HTR-8/SVneo (cell line): ENCODE measurements at places on chromosomes 3 and 15.

- no peak for DNase-seq
Measured at GRCh38 chr3:175965036-175965435, 1105.9 kb downstream of the NAALADL2 start.

- DNase-seq = no peak
Measured at GRCh38 chr3:189119950-189120349, 51.8 kb upstream of the TPRG1 start.

- no peak for DNase-seq
Measured at GRCh38 chr3:71685686-71686085, 39.5 kb downstream of the EIF4E3 start.

DNA sequence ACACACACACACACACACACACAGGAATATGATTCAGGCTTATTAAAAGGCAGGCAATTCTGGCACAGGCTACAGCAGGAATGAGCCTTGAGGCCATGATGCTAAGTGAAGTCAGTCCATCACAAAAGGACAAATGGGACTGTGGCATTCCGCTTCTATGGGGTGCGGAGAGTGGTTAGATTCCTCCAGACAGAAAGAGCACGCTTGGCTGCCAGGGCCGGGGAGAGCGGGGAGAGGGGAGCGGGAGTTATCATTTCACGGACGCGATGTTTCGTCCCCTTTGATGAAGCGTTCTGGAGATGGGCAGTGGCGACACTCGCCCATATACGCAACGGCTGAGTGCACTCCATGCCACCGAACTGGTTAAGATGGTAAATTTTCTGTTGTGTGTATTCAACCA is 58.5 kb upstream of the FAM174B start:
- peak; percentile 23 for DNase-seq

DNA sequence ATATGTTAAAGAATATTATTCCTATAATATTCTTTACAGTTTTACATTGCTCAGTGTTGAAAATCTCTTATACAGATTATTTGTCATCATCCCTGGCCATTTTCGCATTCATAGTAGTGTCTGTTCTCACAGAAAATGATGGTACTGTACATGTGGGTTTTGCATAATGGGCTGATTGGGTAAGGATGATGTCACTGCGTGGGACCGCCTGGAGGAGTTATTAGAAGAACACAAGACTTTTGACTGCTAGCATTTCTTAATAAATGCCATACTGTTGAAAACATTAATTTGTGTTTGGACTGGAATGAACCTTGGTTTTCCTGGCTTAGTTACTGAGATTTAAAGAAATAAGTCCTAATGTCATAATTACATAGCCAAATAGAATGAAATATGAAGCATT is 20.3 kb downstream of the LRCH3 start:
- DNase-seq = no peak

GRCh38 chr15:92869263-92869940 is 30.7 kb upstream of the CHD2 start:
- peak; percentile 70 for DNase-seq

DNA sequence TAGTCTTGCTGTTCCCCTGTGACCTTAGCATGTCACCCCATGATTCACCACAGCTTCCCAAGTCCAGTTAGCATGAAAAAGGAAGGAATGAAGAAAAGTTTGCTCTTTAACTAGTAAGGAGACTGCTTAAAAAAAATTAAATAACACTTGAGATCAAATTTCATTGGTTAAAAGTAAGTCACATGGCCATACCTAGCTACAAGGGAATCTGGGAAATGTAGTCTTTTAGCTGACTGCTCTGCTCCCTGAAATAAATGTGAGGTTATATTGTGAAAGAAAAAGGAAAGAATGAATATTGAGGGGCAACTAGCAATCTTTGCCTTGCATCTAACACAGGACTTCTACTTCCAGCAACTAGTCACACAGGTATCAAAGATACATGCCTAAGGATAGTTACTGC is 84.7 kb upstream of the LRRN1 start:
- no peak for DNase-seq

DNA sequence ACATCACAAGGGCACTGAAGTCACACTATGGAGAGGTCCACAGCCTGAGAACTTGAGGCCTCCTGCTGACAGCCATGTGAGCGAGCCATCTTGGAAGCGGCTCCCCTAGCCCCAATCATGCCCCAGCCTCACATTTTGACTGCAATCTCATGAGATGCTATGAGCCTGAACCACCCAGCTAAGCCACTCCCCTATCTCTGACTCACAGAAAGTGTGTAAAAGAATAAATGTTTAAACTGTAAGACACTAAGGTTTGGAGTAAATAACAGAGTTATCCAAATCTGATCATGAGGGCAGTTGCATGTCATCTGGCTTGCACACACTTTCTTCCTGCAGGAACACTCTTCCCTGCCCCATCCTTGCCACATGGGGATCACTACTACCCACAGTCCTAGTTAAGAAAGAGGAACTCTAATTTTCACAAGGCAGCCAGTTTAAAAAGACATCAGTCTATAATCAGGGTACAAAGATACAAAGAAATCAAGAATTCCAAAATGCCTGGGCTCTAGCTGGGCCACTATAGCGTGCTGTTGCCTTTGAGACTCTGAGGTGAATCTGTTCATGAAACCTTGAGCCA is 494.2 kb downstream of the FOXP1 start:
- no peak for DNase-seq

- DNase-seq = peak; percentile 41
Measured at GRCh38 chr15:43187544-43188155, 2.4 kb downstream of the CCNDBP1 start.

DNA sequence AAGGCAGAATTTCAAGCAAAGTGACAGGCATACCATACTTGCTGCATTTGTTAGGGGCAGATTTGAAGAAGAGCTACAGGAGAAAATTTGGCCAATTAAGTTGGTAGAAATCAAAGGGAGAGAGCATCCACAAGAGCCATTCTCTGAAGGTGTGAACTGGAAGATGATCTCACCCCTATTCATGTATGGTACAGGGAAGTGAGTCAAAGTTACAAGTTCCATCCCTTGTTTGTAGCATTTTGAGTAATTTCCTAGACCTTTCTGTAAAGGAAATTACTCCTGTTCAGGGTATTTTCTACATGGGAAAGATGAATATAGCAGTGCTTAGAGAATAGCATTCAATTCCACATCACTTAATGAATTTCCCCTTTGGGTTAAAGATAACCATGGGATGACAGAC is 28.4 kb downstream of the TTC14 start:
- no peak for DNase-seq

GRCh38 chr3:116561529-116561928 is 116.2 kb upstream of the LSAMP start:
- DNase-seq = no peak

DNA sequence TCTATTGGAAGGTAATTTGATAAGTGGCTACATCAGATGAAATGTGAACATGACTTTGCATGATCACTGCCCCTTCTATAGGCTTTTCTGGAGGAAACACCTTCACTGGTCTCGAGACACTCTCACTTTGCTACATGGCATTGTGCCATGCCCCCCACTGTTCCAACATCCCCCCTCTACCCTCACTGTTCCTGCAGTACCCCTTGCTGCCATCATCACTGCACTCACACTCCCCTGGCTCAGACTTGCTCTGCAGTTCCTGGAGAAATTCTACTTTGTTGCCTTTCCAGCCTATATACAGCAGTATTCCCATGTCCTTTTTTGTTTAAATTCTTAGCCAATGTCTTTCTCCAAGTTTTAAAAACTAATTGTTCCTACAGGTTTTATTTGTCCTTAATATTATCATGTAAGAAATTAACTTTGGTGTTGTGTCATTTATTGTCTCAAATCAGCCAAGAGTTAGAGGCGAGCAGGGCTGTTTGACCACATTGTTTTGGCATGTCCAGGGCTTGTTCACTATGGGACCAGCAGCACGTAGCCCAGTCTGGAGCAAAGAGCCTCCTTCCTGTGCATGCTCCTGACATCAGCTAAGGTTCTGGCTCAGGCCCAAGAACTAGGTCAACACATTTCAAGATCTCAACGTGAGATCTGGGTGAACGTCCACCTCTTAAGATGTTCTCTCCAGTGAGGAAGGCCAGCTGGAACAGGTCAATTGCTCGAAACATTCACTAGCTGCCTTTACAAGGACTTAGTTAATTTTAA is 246.4 kb downstream of the SLC9A9 start:
- DNase-seq = no peak

- no peak for DNase-seq
Measured at GRCh38 chr15:58517682-58518525, 86.1 kb downstream of the LIPC start.

DNA sequence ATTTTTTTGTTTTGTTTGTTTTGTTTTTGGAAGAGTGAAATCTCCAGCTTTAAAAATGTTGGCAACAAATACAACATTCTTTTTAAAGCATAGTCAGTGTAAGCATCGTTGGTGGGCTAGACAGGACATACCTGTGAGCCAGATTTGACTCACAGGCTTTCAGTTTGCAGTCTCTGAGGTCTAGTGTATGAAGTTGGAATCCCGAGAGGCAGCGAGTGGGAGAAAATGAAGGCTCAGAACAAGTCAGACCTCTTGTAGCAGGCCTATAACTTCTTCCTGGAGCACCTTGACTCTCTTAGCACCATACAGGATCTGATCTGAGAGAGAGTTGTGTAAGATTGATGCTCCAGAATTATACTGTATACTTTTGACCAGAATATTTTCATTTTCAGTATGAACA is 60.2 kb downstream of the CNTN4 start:
- DNase-seq = no peak

DNA sequence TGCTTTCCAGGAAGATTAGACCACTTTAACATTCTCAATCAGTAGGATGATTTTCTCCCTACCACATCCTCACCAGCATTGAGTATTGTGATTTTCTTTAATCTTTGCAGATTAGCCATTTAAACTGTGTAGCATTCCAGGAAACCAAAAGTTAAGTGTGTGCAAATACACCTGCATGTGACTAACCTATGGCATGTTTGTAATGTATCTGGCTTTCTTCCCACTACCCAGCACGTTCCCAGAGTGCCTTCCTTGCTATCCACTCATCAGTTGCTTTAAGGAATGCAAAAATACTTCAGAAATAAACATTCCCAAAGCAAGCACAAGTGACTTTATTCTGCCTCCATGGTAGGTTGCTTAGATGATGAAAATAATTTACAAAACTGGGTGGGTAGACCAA is 74.2 kb downstream of the ATG7 start:
- DNase-seq = no peak

DNA sequence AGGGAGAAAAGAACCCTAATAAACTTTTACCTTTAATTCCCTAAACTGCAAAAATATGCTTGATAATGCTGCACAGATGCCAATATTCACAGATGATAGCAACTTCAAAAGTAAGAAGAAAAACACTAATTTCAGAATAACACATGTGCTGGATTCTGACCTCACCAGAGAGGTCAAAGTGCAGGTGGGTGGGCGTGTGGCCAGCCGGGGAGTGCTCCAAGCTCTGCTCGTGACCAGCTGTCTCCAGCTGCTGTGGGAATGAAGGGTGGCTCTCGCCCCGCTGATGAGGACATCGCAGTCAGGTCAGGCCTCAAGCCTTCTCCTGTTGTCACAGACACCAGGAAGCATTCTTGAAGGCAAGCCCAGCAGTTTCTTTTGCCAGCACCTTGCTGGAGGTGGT is 57.1 kb downstream of the ADAMTS17 start:
- DNase-seq = no peak

DNA sequence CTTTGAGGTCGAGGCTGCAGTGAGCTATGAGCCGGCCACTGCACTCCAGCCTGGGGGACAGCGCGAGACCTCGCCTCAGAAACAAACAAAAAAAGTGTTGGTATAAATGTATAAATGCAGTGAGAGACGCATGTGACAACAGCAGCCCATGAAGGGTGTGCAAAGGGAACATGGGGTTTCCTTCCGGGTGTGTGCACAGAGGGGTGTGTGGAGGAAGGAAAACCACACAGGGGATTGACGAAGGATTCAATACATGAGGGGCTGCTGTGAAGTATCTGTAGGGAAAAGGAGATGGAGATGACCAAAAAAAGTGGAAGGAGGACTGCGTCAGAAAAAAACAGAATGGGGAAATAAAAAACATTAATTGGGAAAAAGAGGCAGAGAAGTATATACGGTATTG is 1.1 kb downstream of the MTFMT start:
- DNase-seq = no peak

GRCh38 chr15:68655686-68656437 is 77.1 kb downstream of the CORO2B start:
- DNase-seq = no peak

DNA sequence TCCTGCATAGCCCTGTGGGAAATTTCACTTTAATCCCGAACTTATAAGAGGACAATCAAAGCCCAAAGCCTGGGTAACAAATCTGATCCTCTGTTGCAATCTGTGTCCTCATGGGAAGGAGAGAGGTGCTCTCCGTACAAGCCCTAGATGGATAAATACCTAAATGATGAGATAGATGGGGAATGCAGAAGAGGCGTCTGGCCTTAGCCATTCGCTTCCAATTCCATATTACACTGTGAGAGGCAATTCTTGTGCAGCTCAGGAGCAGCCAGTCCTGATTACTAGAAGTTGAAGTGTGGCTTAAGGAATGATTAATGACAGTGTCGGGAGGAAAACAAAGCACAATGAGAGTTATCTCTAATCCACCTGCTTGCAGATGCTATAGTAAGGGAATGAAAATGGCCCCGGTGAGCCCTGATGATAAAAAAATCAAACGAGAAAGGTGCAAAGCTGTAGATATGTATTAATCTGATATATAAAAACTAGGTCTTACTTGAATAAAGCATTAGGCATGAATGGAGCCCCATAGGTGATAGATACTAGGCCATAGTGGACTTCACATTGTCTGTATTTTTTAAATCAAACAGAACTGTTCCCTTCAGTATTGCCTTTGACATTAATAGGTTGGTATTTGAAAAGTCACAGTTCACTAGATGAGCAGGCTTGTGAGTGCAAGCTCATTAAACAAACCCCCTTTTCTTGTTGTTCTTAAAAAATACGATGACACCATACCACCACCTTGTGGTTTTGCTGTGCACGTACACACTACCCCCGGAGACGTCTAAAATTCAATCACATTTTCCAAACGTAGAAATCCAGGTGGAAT is 54.2 kb upstream of the TMCO5A start:
- DNase-seq = peak; percentile 9

- no peak for DNase-seq
Measured at GRCh38 chr3:87924485-87924884, 134.3 kb downstream of the CGGBP1 start.

DNA sequence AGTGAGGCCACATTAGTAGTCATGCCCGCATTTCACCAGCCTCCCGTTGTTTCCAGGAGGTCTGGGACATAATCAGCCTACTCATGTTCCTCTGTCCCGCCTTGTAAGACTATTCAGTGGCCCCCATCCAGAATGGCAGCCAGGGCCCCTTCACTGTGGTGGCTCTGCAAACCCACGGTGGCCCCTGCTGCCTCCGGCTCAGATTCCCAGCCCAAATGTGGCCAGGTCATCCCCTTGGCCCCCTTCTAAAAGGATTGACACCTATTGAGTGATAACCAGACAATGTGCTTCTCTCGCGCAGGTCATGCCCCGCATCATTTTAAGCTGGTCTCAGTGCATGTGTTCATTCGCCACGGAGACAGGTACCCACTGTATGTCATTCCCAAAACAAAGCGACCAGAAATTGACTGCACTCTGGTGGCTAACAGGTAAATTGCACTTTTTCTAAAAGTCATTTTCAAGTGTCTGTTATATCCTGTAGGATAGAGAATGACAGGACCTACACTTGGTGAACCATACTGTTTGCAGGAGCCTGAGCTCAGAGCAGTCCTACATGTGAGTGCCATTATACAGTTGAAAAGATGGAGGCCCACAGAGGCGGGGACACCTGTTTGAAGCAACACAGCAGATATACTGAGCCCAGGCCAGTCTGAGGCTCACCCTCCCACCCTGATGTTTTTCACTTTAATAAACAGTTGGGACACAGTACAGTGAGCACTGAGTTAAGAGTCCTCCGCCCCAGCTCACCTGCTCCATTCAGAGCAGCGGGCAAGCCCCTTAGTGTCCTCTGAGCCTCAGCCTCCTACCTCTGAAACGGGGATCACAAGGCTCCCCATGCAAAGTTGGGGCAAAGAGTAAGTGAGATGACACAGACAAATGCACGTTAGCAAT is 47.7 kb downstream of the PXYLP1 start:
- DNase-seq = peak; percentile 32
